ENCODE measurements at places on chromosomes 4 and X.

DNA sequence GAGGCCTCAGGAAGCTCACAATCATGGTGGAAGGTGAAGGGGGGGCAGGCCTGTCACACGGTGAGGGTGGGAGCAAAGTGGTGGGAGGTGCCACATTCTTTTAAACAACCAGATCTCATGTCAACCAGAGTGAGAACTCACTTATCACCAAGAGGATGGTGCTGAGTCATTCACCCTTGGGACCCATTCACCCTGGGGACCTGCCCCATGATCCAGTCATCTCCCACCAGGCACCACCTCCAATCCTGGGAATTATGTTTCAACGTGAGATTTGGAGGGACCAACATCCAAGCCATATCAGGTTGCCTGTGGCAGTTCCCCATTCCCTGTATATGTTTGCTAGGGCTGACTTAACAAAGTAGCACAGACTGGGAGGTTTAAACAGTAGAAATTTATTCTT is 318.4 kb upstream of the CLNK start:
- no peak for DNase-seq

DNA sequence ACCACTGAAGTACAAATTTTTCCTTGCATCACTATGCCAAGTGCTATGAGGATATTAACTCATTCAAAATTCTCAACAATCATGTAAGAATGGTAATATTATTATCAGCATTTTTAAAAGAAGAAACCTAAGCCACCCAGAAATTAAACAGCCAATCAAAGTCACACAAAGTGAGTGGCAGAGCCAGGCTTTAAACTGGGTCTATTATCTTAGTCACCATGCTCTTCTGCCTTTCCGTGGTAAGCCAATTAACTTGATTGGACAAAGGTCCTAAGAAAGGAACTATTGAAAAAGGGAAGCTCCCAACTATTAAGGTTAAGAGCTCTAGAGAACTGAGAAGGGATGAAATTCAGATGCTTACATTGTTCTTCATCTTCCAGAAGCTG is 111.5 kb downstream of the ASB9 start:
- no peak for DNase-seq

GRCh38 chrX:70208479-70208878 is 26.0 kb upstream of the AWAT1 start:
- no peak for DNase-seq

GRCh38 chrX:68669871-68670270 is 22.4 kb downstream of the STARD8 start:
- DNase-seq, result no peak

DNA sequence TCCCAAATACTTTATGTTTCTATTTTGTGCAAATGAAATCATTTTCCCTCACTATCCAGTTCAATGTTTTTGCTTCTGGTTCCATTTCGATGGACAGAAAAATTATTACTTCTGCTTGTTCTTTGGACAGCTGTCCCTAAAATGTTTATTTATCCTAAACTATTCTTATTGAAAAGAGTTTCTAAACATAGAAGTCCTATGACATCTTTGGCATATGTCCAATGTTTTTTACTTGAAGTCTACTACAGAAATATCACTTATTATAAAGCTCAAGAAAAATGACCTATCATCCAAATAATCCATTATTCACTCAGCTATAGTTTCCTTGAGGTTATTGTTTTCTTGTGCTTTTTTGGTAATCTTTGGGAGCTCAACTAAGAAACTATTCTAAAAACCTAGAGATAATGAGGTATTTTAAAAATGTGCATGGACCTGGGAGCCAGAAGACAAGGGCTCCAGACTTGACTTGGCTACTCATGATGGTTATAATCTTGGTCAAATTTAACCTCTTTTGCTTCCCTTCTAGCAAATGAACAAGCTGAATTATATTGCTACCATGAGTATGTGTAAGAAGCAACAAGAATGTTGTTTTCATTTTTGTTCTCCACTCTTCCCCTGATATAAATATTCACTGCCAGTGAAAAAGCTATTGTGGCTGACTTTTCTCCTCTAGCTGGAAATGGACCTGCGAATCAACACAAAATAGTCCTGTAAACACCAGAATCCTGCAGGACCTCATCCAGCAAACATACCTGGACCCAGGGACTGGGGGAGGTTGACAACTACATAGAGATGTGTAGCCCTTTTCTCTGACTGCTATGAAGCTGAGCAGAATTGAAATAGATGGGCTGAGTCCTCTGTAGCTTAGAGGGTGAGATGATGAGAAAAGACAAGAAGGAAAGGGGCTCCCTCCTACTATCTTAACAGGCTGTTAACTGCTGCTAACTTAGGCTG is 137.4 kb downstream of the FRYL start:
- DNase-seq, result no peak

DNA sequence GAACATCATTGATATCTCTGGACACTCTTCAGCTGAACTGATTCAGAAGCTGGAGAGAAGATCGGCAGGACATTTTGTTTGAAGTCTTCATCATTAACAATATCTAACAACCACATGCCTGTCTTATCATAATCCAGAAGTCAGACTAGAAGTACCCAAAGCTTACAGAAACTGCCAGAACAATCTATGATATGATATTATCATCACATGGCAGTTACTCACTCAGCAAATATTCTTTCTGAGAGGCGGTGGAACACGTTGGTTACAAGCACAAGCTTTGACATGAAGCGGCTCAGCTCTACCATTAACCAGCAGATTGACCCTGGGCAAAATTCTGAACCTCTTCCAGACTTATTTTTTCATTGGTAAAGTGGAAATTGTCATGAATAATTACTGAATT is 69.4 kb upstream of the KIT start:
- no peak for DNase-seq

DNA sequence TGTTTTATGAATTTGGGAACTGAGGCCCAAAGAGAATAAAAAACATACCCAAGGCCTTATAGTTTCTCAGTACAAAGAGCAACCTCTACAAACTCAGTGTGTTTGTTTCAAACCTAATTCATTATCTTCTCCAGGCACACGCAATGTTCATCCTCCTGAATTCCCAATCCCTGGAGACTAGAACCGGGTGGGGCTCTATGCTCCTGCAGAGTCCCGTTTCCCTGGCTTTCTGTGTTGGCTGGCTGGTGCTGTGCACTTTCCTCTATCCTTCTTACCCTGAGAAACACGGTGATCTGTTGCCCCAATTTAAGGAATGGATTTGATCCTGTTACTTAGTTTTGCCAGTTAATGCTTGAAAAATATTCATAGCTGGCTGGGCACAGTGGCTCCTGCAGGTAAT is 63.9 kb downstream of the FGFBP1 start:
- DNase-seq, result no peak

GRCh38 chr4:124883632-124884031 is 171.1 kb upstream of the ANKRD50 start:
- DNase-seq, result no peak
